COR-L47 (cell line): ENCODE measurements at places on chromosomes 13 and 19.

DNA sequence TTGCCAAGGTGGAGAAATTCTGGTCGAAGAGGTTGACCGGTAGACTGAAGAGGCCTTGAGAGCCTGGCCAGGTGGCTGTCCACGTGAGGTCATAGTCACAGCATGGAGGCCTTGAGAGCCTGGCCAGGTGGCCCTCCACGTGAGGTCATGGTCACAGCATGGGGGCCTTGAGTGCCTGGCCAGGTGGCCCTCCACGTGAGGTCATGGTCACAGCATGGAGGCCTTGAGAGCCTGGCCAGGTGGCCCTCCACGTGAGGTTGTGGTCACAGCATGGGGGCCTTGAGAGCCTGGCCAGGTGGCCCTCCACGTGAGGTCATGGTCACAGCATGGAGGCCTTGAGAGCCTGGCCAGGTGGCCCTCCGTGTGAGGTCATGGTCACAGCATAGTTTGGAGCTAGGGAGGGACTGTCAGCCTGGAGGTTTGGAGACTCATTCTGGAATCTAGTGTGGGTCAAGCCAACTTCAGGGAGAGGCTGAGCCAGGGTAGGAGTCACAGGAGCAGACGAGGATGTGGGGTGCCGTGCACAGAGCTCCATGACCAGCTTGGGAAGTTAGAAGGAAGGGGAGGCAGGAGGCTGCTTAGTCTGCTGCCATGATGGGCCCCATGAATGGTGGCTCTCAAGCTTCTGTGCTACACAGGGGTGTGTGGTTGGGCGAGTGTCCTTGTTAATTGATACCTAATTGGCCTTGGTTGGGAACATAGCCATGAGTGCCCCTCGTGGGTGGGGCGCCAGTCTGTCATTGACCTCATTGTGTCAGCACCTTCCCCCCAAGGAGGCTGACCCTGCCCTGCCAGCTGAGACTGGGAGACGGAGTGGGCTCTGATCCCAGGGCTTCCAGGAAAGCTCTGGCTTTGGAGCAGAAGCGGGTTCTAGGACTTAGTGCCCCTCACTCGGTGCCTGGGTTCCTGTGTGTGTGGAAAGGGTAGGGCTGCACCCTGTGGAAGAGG is 4.0 kb downstream of the LENG9 start:
- DNase-seq, result no peak

DNA sequence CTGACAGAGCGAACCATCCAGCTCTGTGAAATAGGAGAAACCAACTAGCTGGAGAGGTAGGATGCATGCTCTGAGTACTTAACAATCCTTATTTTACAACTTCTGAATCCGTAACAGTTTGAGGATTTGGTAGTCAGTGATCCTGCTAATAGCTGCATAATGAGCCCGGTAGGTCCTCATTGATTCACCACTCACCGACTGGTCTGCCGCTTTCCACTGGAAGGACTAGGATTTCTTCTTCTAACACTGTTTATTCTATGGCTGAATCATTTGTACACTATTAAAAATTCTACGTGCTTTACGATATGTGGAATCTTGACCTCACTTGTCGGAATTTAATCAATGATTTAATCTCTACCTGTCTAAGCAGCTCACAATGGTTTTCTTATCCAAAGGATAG is 33.9 kb downstream of the SPATA13 start:
- no peak for DNase-seq

DNA sequence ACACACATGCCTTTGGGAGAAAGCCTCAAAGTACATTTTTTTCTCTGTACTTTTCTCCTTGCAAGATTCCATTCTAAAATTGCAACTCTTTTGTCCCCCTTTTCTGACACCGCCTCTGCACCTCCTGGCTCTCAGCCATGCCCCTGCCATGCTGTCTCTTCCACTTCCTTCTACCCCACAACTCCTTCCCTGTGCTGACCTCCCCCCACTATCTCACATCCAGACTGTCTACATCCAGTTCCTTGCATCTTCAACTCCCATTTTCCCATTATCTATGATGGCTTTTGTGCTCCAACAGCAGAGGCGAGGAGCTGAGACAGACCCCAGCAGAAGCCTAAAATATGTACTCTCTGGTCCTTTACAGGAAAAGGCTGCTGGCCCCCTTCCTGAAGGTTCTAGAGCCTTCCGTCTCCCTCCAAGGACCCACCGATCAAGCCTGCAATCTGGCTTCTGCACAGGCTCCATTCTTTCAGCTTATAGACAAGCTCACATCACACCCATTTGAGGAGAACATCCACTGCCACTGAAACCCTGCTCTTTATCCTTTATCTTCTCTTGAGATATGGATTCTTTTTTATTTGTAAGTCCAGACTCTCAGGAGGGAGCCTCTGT is 50.2 kb downstream of the RFX2 start:
- DNase-seq, result no peak

DNA sequence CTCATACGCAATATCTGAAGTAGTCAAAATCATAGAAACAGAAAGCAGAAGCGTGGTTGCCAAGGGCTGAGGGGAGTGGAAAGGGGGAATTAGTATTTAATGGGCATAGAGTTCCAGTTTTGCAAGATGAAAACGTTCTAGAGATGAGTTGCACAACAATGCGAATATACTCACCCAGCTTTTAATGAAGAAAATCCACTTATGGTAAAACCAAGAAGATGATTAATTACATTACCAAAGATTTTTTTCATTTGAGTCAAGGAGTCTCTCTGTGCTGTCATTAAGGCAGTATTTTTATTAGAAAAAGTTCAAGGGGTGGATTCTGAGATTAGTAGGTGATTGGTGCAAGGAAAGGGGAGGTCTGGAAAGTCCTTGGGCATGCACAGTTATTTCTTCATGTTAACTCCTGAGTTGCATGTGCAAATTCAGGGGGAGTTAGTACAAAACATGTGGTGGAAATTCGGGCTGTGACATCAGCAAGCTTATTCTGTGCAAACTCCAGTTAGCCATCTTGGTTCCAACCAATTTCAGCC is 6.9 kb upstream of the CBY2 start:
- no peak for DNase-seq

DNA sequence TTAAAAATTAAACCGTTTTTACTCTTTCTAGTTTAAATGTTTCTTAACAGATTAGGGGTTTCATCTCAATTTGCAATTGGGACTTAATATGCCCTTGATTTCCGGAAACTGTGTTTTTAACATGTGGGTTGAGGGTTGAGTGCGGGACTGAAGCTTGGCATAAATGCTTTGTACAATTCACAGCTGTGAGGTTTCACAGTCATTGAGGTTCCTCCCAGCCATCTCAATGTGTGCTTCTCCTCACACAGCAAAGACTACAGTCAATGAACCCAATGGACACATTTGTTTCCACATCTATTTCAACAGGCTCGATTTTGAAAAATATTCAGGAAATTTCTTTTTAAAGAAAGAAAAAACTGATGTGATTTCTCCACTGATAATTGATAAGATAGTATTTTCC is 328.6 kb downstream of the TBC1D4 start:
- DNase-seq, result no peak

DNA sequence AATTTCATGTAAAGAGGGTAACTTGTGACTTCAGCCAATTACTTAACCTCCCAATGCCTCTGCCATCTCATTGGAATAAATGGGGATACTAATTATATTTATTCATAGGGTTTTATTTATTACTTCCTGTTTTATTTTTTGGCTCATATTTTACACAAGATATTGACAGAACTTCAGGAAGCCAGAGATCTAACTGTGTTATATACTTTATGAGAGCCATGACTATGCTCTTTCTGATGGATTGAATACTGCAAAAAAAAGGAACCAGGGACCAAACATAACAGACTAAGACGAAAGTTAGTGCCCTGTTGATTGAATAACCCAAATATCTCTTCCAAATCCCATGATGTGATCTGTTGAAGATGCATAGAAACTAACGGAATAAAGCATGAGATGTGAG is 243.3 kb upstream of the STARD13 start:
- no peak for DNase-seq

GRCh38 chr19:21569494-21569865 is 64.1 kb downstream of the ZNF429 start:
- no peak for DNase-seq

- DNase-seq, result no peak
Measured at GRCh38 chr13:110706570-110707372, 855 bp upstream of the CARS2 start.

DNA sequence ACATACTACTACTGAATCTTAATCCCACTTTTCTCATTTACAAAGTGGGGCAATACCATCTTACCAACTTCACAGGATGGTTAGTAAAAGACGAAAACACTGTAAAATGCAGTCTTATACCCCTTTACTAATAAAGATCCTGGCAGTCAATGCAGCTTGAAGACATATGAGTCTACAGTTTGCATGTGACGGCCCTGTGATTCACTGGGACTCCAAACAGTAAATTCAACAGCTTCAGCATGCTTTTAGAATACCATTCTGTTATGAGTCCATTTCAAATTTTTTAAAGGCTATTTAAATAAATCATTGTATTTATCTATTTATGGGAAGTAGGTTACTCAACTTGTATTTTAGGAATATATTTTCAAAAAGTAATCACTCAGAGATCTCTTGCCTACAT is 629.1 kb downstream of the LIG4 start:
- DNase-seq, result no peak

GRCh38 chr19:14477418-14478112 is 2.4 kb upstream of the PTGER1 start:
- no peak for DNase-seq

- DNase-seq, result no peak
Measured at GRCh38 chr19:52297601-52298364, 814 bp downstream of the ZNF480 start.

DNA sequence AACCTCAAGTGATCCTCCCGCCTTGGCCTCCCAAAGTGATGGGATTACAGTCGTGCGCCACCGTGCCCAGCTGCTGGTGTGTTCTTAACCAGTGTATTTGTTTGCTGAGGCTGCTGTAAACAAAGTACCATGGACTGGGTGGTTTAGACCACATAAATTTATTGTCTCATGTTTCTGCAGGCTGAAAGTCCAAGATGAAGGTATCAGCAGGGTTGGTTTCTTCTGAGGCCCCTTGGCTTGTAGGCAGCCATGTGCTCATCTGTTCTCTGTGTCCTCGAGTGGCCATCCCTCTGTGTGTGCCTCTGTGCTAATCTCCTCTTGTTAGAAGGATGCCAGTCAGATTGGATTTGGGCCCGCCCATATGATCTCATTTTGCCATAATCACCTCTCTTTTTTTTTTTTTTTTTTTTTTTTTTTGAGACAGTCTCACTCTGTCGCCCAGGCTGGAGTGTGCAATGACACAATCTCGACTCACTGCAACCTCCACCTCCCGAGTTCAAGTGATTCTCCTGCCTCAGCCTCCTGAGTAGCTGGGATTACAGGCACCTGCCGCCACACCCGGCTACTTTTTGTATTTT is 31.8 kb downstream of the PEX11G start:
- no peak for DNase-seq

DNA sequence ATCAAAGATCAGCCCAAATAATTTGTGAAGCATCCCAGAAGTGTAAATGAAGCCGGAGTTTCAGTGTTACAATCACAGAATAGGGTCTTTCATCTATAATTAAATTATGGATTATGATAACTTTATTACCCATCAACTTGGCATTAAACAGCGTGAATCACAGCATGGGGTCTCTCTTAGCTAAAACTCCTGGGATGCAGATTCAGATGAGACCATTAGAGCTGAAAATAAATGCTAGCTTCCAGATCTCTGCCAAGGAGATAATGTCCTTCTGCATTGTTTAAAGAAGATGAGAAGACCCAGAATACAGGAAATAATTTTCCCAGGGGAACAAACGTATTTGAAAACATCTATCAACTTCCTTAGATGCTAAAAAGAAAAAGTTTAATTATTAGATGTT is 546.0 kb upstream of the PCDH9 start:
- no peak for DNase-seq

GRCh38 chr13:98019186-98019585 is 65.7 kb downstream of the IPO5 start:
- no peak for DNase-seq

DNA sequence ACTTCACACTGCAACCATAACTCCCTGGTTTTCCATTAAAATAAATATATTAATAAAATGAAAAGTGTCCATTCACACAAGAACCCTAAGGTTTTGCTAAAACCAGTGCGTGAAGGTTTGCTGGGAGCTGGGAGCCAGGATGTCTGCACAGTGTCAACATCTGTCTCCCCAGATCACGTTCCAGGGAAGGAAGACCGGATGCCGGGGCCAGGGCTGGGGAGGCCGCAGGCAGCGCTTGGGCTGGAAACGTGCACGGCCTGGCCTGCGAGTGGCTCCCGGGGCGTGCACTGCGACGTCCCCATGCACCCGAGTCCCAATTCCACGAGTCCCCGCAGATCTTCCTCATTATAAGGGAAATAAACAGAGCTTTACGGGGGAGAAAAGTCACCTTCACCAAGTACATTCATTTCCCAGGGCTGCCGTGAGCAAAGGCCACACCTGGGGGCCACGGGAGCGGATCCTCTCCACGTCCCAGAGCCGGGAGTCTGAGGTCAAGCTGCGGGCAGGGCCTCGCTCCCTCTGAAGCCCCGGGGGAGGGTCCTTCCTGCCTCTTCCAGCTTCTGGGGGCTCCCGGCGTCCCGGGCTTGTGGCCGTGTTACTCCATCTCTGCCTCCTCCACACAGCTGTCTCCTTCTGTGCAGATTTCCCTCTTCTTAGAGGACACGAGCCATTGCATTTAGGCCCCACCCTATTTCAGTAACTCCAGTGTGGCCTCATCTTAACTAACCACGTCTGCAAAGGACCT is 12.8 kb downstream of the SHC2 start:
- DNase-seq, result no peak

GRCh38 chr13:98923641-98924397 is 54.0 kb downstream of the DOCK9 start:
- no peak for DNase-seq

GRCh38 chr19:42150911-42151361 is 18.7 kb upstream of the POU2F2 start:
- no peak for DNase-seq

DNA sequence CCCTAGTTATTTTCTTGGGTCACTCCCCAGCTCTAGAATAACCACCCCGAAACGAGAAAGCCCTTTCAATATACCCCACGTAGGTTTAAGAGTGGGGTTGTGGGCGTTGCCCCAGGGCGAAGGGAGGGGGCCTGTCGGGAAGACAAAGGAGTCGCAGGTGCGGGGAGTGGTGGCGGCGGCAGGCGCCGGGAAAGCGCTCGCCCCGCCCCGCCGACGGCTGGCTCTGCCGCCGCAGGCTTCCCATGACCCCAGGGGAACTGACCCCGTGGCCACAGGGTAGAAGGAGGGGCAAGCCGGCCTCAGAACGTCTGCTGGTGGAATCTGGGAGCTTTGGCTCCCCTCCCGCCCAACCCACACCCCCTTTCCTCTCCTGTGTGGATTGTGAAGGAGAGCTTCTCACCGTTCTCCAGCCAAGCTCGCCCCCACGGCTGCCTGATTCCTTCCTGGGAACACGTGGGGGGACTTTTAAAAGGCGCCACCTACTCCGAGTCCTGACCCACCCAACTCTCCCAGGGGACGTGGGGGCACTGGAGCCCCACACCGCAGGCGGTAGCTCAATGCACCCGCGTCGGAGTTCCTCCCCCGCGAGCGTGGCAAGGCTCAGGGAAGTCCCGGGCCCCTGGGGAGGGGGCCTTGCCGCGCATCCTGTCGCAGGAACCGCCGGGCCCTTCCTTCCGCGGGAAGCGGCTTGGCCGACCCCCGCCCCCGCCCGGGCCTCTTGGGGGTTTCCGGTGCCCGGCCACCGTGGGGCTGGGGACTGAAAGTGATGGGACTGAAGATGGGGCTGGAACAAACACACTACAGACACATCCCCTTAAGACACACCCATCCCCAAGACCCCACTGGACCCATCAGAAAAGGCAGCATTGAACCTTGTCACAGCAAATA is 5.5 kb downstream of the IER2 start:
- peak; percentile 77 for DNase-seq

- DNase-seq, result no peak
Measured at GRCh38 chr13:28322256-28322905, 172.5 kb downstream of the FLT1 start.
